ENCODE measurements at places on chromosomes 1 and 21.

- DNase-seq, result no peak
Measured at GRCh38 chr21:35779690-35780570, 280.4 kb downstream of the SETD4 start.

GRCh38 chr1:164511001-164511705 lies 47.8 kb upstream of the PBX1 start:
- DNase-seq, result no peak

GRCh38 chr1:194512957-194513356 lies 1326.5 kb upstream of the B3GALT2 start:
- no peak for DNase-seq

DNA sequence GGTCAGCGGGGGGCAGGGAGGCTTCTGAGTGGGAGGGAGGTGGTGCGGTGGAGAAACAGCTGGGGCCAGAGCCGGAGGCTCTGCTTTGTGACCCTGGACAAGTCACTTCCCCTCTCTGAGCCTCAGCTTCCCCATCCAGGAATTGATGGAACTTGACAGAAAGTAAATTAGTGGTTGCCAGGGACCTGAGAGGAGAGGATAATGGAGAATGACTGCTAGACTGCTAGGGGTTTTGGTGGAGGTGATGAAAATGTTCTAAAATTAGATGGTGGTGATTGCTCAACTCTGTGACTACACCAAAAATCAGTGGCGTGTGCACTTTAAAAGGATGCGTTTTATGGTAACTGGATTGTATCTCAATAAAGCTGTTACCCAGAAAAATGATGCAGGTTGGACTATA lies 100.9 kb downstream of the ARHGEF10L start:
- DNase-seq, result no peak

All from T-helper 22 cell (primary cell).